ENCODE measurements at places on chromosomes 4 and X.

DNA sequence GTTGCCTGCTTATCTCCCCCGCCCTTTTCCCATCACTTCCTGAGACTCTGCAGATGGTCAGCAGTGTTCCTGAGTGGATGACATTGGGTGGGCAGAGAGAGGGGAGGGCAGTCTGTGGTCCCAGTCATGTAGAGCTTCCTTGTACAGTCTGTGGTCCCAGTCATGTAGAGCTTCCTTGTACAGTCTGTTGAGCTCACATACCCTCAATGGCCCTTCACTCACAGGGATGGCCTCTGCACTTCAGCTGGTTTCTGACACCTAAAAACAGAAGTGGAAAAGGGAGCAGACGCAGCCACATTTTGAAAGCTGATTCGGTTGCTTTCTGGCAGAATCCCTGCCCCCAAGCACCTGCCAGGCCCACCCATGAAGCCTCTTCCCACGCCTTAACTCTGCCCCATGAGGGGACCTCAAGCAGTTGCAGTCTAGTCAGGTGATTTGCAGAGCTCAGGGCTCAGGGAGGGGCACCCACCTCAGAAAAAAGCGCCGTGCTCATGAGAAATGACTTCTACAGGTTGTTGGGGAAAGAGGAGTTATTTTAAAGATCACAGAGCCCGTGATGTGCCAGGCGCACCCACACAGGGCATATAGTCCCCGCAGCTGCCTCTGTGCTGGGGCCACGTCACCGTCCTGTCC is 3.6 kb upstream of the TMEM271 start:
- DNase-seq: no peak

DNA sequence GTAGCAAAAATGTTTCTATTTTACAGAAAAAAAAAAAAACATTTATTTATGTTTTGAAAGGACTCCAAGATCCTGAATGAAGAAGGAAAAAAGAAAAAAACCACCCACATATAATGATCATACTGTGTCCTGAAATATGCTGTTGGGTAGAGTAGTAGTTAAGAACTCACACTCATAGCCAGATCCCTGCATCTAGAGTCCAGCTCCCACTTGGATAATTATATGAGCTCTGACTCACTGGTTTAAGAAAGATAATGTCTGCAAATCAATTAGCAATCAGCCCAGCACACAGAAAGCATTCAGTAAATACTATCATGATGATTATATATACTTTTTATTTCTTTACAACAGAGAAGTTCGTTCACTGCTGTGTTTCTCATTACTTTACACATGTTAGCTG is 46.7 kb upstream of the MXRA5 start:
- peak; percentile 3 for DNase-seq

DNA sequence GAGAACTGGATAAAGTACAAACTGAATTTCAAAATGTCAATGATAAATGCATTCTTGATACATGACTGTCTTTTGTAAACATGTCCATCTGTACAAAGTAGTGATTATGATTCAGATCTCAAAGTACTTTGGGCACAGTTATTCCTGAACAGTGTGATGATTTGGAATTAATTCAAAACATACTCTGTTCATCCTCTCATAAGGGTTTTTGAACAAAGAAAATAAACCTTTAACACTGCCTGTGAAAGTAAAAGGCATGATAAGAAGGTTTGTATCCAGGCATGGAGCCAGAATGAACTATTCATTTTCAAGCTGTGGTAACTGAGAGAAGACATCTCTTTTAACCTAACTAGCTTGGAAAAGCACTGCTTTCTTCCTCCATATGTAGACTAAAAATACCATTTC is 883 bp upstream of the KLHL4 start:
- DNase-seq: no peak

DNA sequence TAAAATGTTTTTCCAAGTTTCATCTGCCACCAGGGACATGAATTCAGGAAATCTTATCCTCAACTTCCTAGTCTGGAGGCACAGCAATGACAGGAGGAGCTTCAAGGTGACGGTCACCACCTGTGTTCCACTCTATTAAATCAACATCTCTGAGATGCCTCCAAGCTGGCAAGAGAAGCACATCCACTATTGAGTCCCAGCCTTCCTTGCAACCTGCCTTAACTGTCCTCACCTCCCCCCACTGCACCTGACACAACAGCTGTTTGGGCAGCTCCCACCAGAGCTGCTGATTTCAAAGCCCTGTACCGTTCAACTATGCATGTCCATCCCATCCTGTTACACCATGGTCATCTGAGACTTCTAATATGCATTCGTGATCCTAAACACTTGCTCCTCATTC is 123.4 kb downstream of the COL25A1 start:
- DNase-seq: no peak

GRCh38 chrX:100698551-100698950 is 33.4 kb downstream of the SYTL4 start:
- no peak for DNase-seq

GRCh38 chr4:17544831-17545234 is 29.9 kb downstream of the CLRN2 start:
- no peak for DNase-seq

- no peak for DNase-seq
Observed at GRCh38 chrX:95950679-95951078, 734.0 kb upstream of the DIAPH2 start.

Measured in HTR-8/SVneo (cell line).